ENCODE measurements at places on chromosomes 12 and 14.

DNA sequence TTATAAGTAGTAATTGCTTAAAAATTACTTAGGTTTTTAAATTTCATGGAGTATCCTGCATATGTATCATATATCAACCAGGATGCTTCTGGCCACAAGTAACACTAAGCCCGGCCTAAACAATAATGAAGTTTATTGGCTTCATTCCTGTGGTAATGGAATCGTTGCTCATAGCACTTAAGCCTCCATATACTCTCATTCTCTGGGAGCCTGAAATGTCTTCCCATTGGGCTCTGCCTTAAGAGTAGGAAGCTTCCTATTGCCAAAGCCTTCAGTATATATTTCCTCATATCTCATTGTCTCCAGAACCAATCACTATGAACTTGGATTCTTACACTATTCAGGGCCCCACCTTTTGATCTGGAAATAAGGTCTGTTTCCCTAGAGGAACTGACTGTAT is 83.8 kb upstream of the DNM1L start:
- no peak for DNase-seq

DNA sequence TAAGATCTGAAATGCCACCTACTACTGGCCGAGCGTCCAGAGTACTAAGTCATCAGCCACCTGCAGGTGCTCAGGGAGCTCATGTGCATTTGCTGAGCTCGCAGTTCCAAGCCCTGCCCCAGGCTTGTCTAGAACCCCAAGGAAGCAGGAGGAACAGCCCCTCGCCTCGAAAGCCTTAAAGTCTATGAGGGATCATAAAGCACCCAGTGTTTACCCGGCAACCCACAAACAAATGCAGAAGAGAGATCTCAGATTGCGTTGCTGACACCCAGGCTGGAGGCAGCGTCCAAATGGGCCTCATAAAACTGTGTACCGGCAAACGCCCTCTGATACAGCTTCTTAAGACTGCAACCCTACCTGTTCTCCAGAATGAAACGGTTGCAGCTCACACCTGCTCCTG is 6.8 kb downstream of the KDM2B start:
- DNase-seq = no peak

DNA sequence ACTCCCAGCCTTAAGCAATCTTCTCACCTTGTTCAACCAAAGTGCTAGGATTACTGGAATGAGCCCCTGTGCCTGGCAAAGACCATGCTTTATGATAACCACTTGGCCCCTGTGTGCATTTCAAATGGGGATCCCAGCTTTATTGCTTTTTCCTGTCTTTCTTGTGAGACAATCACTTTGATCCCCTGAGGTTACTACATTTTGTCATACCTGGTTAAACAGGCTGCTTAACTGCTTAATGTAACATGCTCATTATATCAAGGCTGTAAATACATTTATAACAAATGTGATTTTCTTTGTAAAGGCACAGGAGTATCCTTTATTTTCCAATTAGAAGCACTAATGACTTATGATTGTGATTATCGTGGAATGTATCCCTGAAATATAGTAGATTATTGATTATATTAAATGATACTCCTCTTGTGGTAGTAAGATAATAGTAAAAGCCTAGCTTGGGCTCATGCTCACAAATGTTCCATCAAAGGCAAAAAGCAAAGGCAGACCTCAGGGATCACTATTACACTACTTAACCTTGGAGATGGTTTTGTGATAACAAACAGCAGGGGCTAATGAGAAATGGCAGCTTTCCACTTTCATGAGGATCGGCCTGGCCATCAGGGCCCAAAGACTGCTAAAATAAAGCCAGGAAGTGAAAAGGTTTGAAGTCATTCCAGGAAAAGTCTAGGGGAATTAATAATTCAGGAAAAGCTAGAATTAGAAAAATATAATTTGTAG is 290.8 kb upstream of the MDGA2 start:
- DNase-seq = no peak

DNA sequence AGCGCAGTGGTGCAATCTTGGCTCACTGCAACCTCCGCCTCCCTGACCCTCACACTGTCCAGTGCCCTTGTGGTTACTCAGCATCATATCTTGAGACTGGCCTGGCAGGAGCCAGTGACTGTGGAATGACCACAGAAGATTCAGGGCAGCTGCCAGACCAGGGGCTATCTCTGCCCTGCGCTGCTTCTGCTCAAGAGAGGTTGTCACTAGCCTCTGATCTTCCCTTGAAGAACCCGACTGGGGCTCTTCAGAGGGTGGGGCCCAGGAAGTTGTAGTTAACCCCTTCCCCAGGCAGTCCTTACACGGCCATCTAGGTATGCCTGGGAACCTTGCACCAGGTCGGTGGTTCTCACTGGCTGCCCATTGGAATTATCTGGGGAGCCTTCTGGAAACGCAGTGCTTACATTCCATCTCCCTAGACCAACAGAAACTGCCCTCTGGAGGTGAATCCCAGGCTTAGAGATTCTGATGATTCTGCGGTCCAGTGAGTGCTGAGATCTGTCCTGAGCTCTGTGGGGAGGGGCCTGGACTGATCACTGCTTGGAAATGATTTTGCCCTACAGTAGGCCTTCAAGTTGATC is 41.4 kb downstream of the PLEKHG3 start:
- no peak for DNase-seq

DNA sequence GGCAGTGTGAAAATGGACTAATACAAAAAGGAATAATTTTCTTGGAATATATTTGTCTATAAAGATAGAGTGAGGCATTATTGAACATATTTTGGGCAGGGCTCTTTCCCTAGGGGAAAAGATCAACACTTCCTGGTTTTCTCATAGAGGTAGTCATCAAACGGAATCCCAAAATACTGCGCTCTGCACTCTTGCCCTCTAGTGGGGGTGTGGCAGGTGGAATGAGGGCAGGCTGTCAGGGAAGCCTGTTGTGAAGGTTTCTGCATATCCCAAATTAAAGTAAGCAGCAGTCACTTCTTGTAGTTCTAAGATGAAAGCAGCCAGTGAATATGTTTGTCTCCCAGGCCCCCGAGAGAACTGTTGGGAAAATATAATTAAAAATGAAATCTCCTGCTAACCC is 666.8 kb upstream of the TMEM132C start:
- DNase-seq = no peak

- DNase-seq = no peak
These were observed 40.7 kb downstream of the NKX2-1 start for GRCh38 chr14:36479344-36479743.

GRCh38 chr14:57150449-57150848 is 118.3 kb downstream of the EXOC5 start:
- no peak for DNase-seq

DNA sequence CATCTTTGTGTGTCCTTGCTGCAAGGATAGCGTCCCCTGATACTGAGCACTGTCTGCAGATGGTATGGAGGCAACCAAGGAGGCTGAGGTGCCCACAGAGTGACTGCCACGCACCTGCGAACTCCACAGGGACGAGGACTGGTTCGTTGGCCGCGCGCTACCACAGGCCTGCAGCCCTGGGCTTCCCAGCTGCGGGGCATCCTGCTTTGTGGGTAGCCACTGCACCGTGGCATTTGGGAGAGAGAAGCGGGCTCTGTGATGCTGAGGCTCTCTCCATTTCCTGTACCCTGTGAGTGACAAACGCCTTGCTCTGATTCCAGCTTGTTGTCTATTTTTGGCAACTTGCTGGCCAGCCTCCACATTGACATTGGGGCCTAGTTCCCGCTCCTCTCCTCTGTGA is 76.3 kb downstream of the SLC15A4 start:
- no peak for DNase-seq

- no peak for DNase-seq
These were observed 5.2 kb downstream of the KRT82 start for GRCh38 chr12:52400906-52401305.

GRCh38 chr14:52395728-52396127 is 81.6 kb downstream of the PTGER2 start:
- DNase-seq = no peak

GRCh38 chr12:132559652-132560363 is 50.6 kb downstream of the LRCOL1 start:
- DNase-seq = peak; percentile 25

- DNase-seq = no peak
These were observed 37.5 kb downstream of the FZD10 start for GRCh38 chr12:130199581-130200390.

DNA sequence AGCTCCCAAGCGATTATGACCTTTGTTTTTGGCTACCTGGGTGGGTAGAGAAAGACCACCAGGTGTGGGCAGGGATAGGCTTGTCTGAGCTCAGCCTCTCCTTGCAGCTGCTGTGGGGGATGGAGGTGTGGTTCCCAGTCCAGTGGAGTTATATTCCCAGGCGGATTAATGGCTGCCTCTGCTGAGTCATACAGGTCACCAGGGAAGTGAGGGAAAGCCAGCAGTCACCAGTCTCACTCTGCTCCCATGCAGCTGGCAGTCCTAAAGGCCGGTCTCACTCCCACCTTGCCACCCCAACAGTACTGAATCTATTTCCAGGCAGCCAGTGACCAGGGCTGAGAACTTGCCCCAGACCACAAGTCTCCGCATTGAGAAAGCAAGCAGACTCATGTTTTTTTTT is 399.2 kb downstream of the VRK1 start:
- no peak for DNase-seq

- no peak for DNase-seq
These were observed 18.6 kb downstream of the ESRRB start for GRCh38 chr14:76394569-76394968.
